ENCODE measurements at places on chromosomes 16 and 17.

GRCh38 chr17:75084039-75084660 is 3.6 kb upstream of the SLC16A5 start:
- no peak for DNase-seq

- no peak for DNase-seq
These were observed 15.4 kb upstream of the CCL22 start for GRCh38 chr16:57343221-57343620.

GRCh38 chr17:57130708-57131461 is 45.8 kb downstream of the AKAP1 start:
- peak; percentile 87 for DNase-seq

GRCh38 chr17:7326186-7326585 is 2.9 kb downstream of the NEURL4 start:
- DNase-seq, result no peak

DNA sequence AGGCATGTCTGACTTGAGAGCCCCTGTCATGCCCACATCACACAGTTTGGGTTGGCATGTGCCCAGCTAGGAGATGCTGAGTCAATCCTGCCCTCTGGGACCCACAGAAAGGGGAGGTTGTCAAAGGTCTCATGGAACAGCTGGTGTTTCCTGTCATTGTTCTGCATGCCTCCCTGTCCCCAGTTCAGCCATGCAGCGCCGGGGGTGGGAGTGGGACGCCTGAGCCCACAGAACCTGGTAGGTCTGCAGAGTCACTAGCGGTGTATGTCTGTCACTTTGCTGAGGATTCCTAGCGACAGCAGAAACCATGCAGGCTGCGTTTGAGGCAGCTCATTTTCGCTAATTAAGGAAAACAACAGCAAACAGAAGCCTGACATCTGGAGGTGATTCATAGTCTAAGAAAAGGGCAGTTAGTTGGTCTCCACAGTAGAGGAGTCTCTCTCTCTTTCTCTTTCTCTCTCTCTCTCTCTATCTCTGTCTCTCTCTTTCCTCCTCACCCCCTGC is 19.6 kb upstream of the CCL1 start:
- no peak for DNase-seq

DNA sequence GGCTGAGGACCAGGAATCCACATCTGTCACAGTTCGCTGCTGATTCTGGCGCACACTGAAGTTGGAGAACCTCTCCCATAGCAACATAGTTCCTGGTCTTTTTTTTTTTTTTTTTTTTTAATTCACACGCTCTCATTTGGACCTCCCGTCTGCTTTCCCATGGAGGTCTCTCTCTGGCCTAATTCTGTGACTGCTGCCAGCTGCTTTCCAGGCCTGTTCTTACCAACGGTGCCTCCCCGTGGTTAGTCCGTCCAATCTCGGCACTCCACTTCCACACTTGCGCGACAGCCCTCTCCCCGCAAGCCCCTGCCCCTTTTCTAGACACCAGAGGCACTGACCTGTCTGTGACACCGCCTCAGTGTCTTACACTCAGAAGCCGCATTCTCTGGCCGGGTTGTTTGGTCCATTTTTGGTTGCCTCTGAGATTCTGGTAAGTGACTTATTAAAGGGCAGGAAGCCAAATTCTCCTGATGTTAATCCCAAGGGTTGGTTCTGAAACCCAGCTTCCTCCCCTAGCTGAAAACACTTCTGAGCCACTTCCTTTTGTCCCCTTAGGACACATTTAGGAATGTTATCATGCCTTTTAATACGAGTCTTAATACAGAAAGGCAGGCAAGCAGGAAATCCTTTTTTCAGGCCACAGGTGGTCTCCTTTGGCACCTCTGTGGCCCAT is 1.1 kb upstream of the AKTIP start:
- DNase-seq, result peak; percentile 33

GRCh38 chr16:56916571-56917403 is 15.2 kb upstream of the HERPUD1 start:
- peak; percentile 63 for DNase-seq

GRCh38 chr16:7597677-7598076 is 265.0 kb downstream of the RBFOX1 start:
- no peak for DNase-seq

- no peak for DNase-seq
These were observed 31.1 kb upstream of the APOH start for GRCh38 chr17:66260275-66260674.

GRCh38 chr17:50657627-50658026 is 22.9 kb downstream of the ABCC3 start:
- no peak for DNase-seq

GRCh38 chr17:78921437-78921971 is 3.7 kb downstream of the TIMP2 start:
- no peak for DNase-seq

- no peak for DNase-seq
These were observed 6.8 kb downstream of the MAPK8IP3 start for GRCh38 chr16:1712791-1713261.

DNA sequence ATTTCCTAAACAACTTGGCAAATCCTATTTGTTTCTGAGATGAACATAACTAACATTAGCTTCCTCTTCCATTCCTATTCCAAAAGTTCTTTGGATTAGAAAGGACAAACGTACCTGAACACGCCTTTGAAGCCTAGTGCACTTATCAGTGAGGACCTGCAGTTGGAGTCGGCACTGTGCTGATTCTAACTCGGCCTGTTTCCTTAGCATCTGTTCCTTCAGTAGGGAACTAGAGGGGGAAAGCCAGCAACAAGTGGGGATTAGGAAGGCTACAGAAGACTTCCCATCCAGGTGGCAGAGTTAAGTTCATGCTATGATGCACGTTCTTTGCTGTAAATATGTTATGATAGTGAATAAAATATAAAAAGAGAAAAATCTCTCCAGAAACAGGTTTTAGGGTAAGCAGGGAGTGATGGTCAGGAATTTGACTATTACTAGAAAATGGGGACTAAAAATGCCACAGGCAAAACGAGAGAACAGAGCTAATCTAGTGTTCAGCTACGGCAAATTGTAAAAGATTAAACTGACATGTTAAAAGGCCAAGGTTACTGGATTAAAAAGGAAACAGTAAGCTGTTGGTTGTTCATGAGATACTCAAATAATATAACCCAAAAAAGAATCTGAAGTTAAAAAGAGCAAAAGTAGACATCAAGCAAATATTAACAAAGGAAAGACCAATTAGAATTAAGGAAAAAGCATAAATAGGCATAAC is 28.8 kb downstream of the RFWD3 start:
- no peak for DNase-seq

- peak; percentile 86 for DNase-seq
These were observed at the start of gene DDX42 for GRCh38 chr17:63774141-63774968. TSS of gene DDX42 (plus strand) at chr17:63774170. CDS start at chr17:63787050, 12,880 bp downstream.

DNA sequence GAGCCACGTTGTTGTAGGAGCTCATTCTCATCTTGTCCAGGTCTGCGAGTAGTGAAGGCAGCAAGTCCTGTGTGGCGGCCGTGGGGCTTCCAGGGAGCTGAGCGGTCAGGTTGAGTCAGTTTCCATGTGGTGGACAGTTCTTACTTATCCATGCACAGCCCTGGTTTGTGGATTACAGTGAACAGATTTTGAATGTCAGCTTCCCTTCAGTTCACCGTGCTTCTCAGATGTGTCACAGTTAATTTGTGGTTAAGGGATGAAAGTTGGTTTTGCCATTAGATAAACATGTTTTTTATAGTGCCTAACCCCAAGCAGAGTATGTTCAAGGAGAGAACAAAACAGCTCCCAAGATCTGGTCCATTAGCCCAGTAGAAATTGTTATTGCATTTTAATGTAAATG is 103.1 kb downstream of the RPTOR start:
- DNase-seq, result no peak

DNA sequence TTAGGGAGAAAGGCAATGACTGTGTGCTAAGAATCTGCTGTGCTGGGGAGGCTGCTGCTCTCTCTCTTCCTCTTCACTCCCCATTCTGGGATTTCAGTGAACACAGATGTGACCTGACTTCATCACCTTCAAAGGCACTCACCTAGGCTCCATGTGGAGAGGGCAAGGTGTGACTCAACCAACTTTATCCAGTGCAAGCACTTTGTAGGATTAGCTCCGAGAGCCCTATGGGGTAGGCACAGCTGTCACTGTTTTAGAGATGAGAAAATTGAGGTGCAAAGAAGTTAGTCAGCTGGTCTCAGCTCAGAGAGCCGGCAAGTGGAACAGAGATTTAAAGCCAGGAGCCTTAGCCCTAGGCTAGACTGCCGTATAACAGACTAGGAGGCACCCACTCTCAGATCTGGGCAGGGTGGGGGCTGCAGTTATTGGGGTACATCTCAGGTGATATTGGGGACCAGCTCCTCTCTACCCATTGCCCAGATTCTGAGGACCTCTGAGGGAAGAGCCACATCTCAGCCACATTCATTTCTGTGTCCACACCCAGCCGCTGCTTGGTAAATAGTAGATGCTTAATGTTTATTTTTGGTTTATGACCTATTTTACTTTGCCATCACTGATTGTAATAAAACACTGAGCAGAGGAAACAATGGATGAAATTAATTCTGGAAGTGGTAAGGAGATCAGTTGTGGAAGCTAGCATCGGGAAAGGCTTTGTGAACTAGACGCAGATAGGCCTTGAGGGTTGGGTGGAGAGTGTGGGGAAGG is 138.8 kb downstream of the CCDC182 start:
- no peak for DNase-seq

DNA sequence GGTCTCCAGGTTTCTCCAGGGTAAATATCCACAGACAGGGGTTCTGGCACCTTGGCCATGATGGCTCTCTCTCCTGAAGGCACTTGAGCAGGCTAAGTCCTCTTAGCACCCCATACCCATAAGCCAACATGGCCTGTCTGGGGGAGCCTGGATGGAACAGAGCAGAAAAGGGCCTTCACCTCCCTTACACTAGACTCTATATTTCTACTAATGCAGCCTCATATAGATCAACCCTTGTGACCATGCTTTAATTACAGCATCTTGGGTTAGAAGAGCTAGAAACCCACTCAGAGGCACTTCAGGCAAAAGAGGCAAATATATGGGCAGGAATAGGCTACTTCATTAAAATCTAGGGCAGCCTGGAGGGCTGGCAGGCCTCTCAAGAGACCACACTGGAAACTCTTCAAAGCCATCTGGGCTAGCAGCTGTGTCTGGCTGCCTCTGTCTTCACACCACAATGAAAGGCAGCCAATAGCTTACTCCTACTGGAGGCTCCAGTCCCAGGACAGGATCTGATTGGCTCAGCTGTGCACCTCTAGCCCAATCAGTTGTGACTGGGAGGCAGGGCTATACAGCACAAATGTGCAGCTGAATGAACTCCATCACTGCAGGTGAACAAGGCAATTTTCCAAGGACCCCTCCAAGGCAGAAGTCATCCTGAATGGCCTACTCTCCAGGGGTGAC is 4.7 kb upstream of the CDT1 start:
- DNase-seq, result no peak

DNA sequence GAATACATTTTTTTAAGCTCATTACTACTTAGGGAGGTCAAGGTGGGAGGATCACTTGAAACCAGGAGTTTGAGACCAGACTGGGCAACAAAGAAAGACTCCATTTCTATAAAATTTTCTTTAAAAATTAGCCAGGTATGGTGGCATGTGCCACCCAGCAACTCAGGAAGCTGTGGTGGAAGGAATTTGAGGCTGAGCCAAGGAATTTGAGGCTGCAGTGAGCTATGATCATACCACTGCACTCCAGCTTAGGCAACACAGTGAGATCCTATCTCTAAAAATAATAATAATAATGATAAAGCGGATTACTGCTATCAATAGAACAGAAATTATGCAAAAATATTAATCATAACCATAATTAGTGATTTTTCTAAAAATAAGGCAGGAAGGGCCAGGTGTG is 170.3 kb downstream of the COPRS start:
- no peak for DNase-seq

DNA sequence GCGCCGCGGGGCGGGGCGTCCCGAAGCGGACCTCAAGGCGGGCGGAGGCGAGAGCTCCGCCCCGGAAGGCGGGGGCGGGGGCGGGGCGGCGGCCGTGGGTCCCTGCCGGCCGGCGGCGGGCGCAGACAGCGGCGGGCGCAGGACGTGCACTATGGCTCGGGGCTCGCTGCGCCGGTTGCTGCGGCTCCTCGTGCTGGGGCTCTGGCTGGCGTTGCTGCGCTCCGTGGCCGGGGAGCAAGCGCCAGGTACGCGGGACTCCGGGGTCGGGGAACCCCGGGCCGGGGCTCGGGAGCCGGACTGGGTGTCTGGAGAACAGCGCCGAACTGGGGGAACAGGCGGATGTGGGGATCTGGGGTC is at the start of gene TNFRSF12A:
TNFRSF12A (plus strand) TSS at position 122 of the 357 bp plus-strand sequence; CDS start at position 152, 30 bp downstream.
- DNase-seq, result peak; percentile 63

- DNase-seq, result no peak
These were observed 19.2 kb downstream of the RBFOX1 start for GRCh38 chr16:7351610-7352510.

DNA sequence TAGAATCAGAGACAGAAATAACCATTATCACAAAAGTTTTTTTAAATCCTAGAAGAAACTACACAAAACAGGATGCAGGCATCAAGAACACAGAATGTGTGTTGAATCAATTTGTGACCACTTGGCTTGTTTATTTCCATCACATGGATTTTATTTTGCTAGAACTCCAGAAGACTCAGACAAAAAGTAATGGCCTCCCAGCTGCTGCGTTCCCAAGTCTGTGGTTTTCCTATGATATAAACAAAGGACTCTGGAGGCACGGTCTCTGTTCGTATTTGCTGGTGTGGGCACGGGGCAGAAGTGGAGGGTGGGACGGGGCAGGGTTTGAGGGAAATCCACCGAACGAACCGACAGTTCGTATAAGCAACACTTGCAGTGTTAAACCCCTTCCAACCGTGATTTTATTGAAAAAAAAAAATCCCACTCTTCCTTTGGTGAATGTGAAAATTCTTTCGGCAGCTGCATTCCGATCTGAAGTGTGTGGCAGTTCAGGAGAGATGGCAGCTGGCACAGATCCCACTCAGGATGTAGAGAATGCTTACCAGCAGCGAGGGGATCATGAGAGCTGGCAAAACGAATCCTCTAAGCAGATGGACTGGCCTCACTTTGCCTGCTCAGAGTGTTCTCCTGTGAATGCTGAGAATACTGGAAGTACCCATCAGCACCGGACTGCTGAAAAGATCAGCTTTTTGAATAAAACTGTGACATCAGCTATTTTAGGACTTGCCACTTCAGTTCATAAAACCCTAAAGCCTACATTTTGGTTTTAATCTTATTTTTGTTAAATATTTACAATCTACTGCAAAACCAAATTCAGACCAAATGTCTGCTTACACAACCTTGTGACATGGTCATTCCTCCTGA is 165.2 kb downstream of the VPS53 start:
- DNase-seq, result no peak

Measured in prostate gland (tissue), 2 donors.